ENCODE measurements at places on chromosomes 3 and 15. TPM values are rescaled to one million over a fixed set of nuclear protein-coding genes. Genes with fewer than 3 reads are reported as not detected.

The GOLGA8M gene
- 3.8 TPM for total RNA-seq

The CXCR6 gene
- total RNA-seq, result 91.7 TPM

The PATL2 gene
- 62.1 TPM for total RNA-seq

The STRA6 gene
- total RNA-seq, result 0.17 TPM

The WDR93 gene
- not detected for total RNA-seq
